ENCODE measurements at places on chromosomes 2 and 18. TPM values are rescaled to one million over a fixed set of nuclear protein-coding genes. Genes with fewer than 3 reads are reported as not detected.

Gene UGT1A4
- total RNA-seq = not detected

DNA sequence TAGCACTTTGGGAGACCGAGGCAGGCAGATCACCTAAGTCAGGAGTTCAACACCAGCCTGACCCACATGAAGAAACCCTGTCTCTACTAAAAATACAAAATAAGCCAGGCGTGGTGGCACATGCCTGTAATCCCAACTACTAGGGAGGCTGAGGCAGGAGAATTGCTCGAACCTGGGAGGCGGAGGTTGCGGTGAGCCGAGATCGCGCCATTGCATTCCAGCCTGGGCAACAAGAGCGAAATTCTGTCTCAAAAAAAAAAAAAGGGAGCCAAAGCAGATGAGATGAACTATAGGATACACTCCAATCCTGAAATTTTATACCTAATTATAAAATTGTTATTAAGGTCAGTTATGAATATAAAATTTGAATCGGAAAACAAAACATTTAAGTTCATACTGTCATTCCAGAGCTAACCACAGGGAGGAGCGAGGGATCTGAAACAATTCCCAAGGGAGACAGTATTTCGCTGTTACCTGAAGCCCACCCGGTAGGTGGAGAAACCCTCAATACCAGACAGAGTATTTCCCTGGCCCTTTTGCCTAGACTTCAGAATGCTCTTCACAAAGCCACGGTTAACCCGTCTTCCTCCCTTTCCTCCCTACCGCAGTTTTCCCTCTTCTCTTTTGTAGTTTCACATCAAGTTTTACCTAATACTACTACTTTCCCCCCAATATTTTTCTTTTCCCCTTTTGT is 1.4 kb downstream of the PPM1G start:
- peak; percentile 70 for DNase-seq

DNA sequence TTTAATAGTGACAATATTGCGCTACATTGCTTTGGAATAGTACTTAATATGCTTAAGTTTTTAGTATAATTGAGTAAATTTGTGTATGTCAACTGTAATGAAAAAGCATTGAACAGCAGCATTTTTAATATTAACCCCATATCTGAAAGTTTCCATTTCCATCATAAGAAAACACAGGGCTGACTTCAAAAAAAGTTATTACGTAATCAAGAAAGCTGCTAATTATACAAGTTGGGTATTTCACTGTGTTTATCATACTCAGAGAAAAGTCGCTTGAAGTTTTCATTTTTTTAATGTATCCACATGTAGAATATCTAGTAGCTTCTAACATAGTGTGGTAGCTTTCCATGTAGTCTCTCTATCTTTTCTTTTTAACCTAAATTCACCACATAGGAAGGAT is 146.5 kb downstream of the PKP4 start:
- no peak for DNase-seq

GRCh38 chr2:202361108-202361507 is 15.0 kb upstream of the BMPR2 start:
- peak; percentile 84 for DNase-seq

- peak; percentile 98 for DNase-seq
Measured at GRCh38 chr2:237208373-237209260, 122.9 kb downstream of the COPS8 start.

Gene UGT1A8
- total RNA-seq = 0.09 TPM

DNA sequence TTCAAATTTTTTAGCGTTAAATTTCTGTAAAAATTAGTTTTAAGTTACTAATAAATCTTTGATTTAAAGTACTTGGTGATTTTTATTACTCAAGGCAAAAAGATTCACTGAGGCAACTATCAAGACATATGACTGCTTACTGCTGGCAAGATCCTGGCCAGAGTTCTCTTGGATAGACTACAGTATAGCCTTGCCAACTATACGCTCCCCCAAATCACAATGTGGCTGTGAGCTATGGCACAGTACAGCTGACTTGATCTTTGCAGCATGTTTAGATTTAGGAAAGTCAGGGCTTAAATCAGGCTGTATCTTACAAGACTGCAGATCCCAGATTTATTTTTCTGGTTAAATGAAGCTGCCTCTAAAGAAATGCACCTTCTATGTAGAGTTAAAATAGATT is 26.5 kb downstream of the MSTN start:
- DNase-seq = no peak

DNA sequence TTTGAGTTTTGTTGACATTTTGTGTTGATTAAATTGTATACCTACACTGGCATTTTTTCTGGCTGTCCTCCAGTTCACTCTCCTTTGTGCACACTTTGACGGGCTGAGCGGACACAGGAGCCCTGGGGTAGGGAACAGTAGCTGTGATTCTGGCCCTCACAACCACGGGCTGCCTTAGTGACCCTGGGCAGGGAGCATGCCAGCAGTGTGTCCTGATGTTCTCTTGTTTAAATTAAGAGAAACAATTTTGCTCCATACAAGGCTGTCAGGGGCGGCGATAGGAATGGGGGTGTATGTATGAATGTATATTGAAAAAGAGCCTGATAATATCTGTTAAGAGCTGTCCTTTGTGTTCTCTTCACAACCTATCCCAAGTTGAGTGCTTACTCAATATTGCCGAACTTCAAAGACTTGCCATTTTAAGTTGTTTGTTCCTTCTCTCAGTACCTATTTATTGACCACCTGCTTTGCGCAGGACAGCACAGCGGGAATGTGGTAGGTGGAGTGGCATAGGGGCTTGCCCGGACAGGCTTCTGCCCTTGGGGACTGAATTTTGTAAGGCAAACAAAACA is 103.7 kb upstream of the EML6 start:
- DNase-seq = no peak

- DNase-seq = no peak
Measured at GRCh38 chr2:73886357-73886756, 6.5 kb upstream of the ACTG2 start.

DNA sequence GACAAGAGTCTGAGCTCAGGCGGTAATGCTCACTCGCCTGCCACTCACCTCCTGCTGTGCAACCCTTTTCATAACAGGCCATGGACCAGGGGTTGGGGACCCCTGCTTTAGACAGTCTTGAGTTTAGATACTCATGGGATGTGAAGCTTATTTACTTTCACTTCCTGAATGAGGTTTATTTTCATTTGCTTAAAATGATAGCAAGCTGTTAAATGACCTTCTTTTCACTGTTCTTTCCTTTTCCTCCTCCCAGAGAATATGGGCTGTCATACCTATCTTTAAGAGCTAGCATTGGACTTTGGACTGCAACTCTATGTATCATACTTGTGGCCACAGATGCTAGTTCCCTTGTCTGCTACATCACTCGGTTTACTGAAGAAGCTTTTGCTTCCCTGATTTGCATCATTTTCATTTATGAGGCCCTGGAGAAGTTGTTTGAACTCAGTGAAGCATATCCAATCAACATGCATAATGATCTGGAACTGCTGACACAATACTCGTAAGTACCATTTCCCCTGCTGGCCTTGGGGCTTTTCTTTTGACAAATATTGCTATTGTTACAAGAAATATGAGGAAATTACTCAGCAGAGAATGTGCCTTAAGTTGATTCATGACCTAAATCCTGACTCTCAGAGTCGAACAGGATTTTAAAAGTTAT is 168.5 kb downstream of the DPP4 start:
- DNase-seq = peak; percentile 18

DNA sequence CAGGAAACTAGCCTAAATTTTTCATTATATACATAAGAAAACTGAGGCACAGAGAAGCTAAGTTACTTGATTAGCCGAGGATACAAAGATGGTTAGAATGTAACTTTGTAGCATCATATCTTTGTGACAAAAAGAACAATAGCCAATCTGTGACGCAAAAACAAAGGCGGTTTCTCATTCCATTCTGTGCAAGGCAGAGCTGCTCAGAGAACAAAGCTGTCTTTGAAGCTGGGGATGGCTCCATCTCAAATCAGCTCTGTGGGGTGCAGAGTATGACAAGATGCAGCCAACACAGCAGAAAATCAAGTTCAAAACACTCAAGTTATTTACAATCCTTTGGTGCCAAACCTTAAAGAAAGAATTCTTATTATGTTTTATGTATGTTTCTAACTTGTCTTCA is 81.9 kb upstream of the VWC2L start:
- no peak for DNase-seq

DNA sequence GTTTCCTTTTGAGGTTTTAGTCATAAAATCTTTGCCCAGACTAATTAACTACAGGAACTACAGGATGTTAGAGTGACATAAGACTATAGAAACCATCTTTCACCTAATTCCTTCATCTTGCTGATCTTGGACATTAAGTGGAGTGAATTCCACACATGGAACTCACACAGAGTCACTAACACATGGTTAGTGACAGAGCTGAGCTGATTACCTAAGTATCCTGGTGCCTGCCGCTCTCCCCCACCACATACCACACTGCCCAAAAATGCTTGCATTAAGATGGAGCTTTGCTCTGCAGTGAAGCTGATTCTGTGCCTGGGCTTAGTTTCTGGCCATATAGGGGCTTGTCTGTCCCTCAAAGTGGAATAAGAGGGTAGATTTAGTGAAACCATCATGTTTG is 332.9 kb upstream of the NT5C1B start:
- DNase-seq = no peak

- DNase-seq = no peak
Measured at GRCh38 chr2:41488888-41489287, 558.9 kb upstream of the PKDCC start.

- peak; percentile 5 for DNase-seq
Measured at GRCh38 chr2:177124371-177124770, 88.2 kb upstream of the HNRNPA3 start.

DNA sequence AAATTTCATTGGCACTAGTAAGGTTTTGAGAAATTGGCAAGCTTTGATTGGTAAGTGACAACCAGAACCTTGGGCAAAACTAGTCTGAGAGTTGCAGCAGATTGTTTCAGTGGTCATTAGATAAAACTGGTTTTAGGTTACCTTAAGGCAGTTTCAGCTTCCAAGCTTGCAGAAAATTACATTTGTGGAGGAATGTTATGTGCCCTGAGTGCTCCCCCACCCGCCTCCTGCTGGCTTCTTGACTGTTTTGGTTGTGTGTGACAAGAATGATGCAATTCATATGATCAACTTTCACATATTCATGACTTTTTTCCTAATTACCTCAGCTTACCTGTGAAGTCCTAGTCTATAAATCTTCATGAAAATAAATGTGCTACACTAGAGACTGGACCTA is 599.5 kb upstream of the ZNF804A start:
- DNase-seq = no peak

Measured in fibroblast of the aortic adventitia (primary cell).